Thyroid gland (tissue), 4 donors: ENCODE measurements at places on chromosomes 2 and 18.

GRCh38 chr2:37623971-37624900 lies 47.2 kb downstream of the CDC42EP3 start:
- DNase-seq, result no peak

DNA sequence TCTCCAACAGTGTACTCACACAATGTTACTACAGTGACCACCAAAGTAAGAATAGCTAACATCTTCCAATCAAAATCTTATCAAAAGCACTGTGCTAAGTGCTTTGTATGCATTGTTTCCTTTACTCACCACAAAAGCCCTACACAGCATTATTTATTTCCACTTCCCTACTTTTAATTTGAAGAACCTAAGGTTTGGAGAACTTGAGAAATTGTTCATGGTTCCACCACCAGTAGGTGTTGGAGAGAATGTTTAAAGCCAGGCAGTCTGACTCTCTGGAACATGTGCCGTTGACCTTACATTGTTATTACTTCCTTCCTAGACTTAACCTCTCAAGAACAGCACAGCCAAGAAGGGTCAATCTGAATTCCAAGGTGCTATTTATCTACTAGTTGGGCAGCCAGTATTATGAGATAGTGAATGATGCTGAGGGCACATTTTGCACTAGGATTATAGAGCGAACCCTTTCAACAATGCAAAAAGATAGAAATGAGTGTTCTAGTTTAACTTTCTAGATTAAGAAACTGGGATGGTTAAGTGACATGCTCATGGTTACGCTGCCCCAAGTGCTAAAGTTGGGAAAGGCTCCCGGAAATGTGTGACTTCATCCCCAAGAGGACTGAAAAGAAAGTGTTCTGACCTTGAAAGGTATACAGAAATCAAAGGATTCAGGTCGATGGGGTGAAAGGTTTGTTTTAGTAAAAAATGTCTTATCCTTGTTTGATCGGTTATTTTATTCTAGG lies 55.2 kb upstream of the FAM136A start:
- no peak for DNase-seq

DNA sequence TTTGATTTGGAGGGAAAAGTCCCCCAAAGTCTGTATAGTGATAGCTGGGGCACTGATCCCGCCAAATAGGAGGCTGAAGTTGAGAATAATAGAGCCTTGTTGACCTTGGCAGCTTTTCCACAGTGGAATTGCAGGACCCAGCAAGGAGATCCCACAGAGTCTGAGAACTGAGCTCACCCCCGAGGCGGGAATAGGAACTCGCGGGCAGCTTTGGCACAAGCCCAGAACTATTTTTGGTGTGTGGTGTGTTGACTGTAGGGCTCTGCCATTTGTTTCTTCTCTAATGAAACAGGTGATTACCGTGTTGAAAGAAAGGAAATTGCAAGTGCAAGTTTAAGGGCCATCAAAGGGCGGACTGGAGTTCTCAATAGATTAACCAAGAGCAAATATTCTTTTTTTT lies 34.0 kb downstream of the SH3RF3 start:
- no peak for DNase-seq

DNA sequence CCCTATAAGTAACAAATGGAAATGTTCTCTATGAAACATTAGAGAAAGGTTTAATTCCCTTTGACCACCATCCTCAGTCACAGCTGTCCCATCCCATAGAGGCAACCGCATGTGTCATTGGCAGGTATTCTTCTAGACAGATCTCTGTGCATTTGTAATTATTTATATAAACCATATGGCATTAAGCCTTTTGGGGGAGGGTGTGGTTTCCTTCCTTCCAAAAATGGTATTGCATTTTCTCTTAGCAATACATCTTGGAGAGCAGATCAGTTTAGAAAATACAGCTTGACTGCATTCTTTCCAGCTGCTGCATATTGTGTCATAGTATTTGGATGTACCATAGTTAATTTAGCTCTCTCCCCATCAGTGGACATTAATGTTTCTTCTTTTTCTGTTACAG lies 57.7 kb downstream of the LCLAT1 start:
- no peak for DNase-seq

DNA sequence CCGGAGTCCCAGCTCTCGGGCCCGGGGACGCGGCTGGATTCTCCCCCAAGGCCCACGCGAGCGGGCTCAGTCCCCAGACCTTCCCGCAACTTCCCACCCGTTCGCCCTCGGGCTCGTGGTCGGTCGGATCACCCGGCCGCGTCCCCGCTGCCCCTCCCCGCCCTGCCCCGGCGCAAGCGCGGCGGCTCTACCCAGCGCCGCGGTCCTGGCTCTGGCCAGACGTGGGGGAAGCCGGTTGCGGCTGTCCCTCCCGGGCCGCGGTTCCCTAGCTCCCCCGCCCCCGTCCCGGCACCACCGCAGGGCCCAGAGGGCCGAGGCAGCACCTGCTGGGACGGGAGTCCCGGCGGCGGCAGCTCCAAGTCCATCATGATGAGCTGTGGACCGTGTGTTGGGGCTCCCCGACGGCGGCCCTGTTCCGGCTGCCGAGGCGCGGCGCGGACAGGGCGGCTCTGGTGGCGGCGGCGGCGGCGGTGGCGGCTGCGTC lies 276 bp downstream of the NFE2L2 start:
- peak; percentile 37 for DNase-seq

DNA sequence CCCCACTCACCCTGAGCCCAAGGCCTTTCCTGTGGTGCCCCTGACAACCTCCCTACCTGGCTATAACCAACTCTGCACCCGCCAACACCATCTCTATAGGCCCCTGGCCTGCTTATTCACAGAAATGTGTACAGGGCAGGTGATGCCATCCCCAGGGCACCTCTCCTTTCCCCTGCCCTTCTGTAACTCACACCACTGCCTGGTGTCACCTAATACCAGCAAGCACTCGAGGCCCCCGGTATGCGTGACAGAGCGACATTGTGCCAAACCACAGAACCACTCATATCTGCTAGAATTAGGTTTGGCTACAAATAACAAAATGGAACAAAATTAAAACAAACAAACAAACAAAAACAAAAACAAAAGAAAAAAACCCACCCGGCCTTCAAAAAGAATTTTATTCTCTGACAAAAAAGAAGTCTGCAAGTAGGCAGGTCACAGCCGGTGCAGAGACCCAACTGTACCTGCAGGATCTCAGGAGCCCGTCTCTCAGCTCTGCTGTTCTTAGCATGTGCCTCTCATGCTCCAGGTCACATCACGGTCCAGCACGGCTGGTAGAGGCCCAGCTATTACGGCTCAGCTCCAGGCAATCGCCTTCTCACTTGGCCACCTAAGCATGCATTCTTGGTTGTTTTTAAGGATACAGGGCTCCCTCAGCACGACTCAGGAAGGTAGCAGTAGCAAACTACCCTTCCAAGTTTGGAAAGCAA lies 51.4 kb downstream of the FAM178B start:
- peak; percentile 69 for DNase-seq

DNA sequence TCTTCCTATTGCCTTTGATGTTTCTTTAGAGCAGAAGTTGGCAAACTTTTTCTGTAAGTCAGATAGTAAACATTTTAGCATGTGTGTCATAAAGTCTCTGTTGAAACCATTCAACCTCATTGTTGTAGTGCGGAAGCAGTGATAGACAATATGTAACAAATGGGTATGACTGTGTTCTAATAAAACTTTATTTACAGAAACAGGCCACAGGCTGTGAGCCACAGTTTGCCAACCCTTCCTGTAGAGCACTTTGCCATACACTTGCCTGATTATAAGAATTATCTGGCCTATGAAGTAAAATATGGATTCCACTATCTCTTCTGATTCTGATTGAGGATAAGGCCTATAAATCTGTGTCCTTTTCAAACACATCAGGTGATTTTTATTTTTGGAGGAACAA lies 237.4 kb downstream of the DOK6 start:
- DNase-seq, result no peak

DNA sequence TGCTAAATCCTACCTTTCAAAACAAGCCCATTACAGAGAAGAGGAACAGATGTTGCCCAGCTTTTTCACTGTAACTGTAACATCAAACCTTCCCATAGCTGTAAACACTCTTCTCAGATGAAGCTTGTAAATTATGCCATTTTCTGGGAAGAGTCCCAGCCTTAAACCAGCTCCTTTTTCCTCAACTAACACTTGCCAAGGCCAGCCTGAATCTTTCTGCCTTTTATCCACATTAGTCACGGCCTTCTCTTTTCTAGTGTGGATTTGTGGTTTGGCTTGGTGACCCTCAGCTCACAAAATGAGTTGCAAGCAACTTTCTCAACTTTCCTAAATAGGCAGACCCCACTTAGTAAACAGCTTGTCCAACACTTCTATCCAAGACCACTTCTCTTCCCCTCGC lies 90.2 kb downstream of the CABLES1 start:
- no peak for DNase-seq

- DNase-seq, result no peak
Observed at GRCh38 chr2:237943395-237944094, 23.3 kb upstream of the UBE2F start.

GRCh38 chr2:67515056-67515455 lies 117.9 kb downstream of the ETAA1 start:
- DNase-seq, result no peak

GRCh38 chr2:146265656-146266055 lies 1579.2 kb upstream of the ACVR2A start:
- no peak for DNase-seq
